ENCODE measurements at places on chromosomes 7 and 10.

DNA sequence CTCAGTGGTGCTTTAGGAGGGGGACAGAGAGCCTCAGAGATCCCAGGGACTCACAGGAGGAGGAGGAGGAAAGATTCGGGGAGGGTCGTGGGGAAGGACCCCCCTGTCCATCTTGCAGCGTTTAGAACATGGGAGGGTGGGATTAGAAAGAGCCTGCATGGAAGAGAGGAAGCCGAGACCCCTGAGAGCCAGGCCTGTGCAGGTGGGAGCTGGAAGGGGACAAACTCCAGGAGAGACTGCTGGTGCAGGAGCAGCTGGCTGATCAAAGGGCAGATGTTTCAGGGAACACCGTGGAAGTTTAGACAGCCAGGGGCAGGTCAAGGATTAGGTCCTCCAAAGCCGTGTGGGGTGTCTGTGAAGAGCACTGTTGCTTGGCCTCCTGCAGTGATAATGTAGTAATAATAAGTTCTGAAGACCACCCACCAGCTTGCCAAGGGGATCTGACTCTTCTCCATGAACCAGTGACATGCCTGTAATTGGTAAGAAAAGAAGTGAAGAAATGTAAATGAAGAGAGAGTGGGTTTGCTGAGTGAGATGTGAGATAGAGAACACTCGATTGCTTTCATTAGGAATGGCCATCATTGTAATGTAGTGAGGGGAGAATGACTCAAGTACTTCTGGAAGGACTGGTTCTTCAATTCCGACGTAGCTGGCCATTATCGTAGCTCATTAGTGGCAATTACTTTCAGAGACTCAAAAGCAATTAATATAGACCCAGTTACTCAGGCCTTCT is 425.6 kb downstream of the PAXIP1 start:
- DNase-seq: no peak

DNA sequence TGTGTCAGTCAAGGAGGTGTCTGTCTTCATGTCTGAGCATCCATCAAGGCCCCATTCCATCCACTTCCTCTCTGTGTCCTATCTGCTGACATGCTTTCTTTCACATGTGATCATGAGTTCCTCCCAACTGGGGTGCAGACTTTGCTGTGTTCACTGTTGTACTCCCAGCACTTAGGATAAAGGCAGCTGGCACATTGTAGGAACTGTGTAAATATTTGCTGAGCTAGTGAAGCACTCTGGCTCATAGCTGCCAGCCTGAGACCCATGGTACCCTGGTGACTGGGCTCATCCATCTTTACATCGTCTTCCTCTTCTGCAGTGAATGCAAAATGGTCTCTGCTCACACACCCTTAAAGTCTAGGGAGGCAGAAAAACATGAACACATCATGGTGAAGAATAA is 242.2 kb upstream of the IGFBP3 start:
- DNase-seq: no peak

GRCh38 chr10:131896403-131896802 is 4.4 kb upstream of the PPP2R2D start:
- no peak for DNase-seq

- DNase-seq: no peak
Observed at GRCh38 chr10:75202321-75203045, 8.1 kb upstream of the VDAC2 start.

DNA sequence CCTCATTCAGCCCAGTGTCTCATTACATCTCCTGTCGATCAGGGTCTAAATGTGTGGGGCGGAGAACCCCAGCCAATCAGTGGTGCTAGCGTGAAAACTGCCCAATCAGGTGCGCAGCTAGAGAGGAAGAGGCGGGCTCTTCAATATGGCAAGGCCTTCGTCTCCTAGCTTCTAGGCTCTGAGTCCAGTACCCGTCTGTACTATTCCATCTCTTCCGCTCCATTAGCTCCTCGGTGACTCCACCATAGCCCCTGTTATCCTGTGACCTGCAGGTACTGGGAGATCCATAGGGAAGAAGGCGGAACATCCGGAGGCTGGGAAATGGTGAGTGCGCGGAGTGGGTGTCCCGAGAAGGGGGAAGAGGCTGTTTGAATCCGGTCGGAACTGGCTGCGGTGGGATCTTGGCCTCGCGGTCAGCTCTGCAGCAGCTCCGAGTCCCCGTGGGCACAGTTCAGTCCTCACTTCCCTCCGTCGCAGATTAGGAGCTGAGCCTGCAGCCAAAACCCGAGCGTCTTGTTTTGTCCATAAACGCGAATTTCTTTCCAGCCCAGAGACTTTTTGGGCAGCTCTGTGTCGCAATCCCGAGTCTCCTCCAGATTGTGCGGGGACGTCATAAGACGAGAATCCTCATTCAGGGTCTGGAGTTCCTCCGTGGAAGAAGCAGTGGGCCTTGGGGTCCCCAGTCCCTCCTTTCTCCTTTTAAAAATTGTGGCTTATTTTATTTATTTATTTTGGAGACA is at the start of gene ZNF727:
TSS of gene ZNF727 (plus strand) at position 134 of the 740 bp plus-strand sequence. CDS start at position 322, 188 bp downstream.
- no peak for DNase-seq

GRCh38 chr7:155884225-155885166 is 72.2 kb upstream of the SHH start:
- no peak for DNase-seq

- DNase-seq: no peak
Observed at GRCh38 chr7:128874140-128875031, 11.7 kb downstream of the ATP6V1F start.

GRCh38 chr10:91410638-91411371 is 661 bp downstream of the HECTD2 start:
- DNase-seq: no peak

DNA sequence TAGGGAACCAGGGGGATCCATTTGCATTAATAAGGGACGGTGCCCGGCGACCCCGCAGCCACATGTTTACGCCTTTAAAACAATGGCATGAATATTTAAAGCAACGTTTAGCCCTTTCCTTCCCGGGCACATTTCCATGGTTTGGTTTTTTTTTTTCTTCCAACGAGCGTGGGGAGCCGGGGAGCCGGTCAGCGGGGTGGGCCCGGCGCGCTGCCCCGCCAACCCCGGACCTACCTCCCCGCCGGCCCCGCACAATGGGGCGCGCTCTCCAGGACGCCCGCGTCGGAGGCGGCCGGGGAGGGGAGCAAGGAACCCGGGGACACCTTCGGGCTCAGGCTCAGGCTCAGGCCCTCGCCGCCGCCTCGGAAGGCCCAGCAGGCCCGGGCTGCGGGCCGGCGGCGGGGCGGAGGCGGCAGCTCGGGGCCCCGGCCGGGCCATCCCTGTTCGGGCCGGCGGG is 1.0 kb downstream of the SEPHS1 start:
- DNase-seq: no peak

GRCh38 chr7:65980478-65981250 is 1.3 kb downstream of the GUSB start:
- peak; percentile 47 for DNase-seq

DNA sequence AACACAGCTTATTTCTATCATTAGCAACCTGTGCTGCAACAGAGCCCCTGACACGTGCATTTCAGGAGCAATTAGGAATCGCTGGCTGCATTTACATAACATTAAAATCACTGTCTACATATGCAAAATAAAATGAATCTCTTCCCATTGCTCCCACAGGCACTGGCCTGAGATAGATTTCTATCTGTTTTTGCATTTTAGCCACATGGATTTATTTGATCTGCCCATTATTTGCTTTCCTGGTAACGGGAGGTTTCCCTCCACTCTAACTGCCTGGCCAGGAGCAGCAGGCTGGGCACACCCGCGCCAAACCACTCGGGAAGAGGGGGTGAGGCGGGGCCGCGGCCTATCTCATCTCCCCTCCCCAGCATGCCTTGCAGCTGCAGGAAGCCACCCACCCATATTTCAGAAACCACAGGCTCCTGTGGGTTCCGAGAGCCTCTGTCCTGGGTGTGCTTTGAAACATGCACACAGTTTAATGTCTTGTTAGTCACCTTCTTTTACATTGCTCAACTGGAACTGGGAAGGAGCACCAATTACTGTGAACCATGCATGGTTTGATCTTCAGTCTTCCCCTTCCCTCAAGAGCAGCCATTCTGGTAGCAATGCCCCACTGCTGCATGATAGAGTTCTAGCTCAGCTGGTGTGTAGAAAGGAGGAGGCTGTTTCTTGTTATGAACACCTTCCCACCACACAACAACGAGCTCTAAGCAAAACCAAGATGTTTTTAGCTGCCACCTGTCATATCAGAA is 37.7 kb upstream of the IKZF1 start:
- DNase-seq: peak; percentile 69

DNA sequence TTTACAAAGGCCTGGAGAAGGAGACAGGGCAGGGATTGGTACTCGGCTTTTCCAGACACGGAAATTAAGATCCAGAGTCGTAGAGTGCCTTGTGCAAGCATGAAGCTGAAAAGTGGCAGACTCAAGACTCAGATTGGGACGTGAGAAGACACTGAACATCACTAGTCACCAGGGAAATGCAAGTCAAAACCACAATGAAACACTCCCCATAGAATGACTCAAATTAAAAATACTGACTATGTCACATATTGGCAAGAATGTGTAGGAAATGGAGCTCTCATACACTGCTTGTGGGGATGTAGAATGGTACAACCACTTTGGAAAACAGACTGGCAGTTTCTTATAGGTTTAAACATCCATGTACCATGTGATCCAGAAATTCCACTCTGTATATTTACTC is 472.0 kb downstream of the RPS24 start:
- DNase-seq: no peak

DNA sequence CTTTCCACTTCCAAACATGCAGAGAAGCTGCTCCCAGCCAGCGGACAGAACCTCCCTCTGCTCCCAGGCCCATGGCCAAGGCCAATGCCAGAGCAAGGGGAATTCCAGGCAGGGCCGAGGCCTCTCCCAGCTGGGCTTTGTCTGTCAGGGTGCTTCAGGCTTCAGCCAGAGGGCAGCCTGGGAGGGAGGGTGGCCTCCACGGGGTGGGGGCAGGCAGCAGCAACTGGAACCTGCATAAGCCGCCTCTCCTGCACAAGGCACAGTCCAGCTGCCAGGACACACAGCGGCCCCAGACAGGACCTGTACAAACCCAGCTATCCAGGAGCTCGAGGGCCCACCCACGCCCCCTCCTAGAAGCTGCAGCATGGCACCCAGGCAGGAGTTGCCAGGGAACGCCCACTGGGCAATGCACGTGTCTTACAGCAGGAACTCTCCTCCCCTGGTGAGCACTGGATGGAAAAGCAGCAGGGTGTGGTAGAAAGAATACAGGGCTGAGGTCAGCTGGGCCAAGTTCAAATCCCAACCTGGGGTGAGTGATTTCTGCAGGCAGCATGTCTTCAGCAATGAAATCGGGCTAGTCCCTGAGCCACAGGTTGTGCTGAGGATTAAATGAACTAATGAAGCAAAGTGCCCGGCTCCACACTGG is 7.6 kb downstream of the FAM53B start:
- peak; percentile 29 for DNase-seq

GRCh38 chr10:127945341-127945758 is 38.4 kb downstream of the PTPRE start:
- no peak for DNase-seq

GRCh38 chr10:102420181-102420713 is 389 bp upstream of the FBXL15 start:
- DNase-seq: no peak

GRCh38 chr10:19043431-19043830 is 5.2 kb upstream of the MALRD1 start:
- no peak for DNase-seq

DNA sequence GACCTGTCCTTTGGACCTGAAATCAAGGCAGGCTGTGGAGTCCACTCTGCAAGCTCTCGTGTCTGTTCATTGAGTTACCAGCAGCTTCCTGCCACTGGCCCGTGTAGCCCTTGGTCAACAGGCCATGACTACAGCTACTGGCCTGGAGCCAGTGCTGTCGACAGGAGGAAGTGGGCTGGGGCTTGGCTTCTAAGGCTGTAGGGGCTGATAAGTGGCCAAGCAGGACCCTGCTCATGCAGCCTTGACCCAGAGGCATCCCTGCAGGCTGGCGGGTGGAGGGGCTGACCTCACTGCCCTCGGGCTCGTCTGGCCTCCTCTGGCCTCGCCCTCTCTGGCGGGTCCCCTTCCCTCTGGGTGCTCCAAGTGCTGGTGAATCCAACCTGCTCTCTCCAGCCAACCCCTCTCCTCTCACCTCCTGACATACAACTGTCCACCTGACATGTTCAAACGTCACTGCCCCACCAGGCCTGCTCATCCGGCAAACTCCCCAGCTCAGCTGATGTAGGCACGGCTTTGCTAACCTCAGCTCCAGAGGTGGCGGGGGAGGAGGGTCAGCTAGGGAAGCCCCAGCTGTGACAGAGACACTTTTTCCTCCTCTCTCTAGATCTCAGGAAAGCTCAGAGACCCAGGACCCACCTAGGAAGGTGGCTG is 188.6 kb upstream of the LYZL2 start:
- DNase-seq: no peak

GRCh38 chr10:24982319-24983112 is 30.1 kb upstream of the PRTFDC1 start:
- DNase-seq: no peak

GRCh38 chr10:72379062-72379461 is 24.3 kb upstream of the DNAJB12 start:
- DNase-seq: no peak

DNA sequence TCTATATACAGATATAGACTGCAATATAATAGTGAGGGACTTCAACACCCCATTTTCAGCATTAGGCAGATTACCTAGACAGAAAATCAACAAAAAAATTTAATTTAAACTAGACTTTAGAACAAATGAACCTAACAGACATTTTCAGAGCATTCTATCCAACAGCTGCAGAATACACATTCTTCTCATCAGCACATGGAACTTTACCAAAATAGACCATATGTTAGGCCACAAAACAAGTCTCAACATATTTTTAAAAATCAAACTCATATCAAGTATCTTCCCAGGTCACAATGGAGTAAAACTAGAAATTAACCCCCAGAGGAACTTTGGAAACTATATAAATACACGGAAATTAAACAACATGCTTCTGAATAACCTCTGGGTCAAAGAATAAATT is 169.6 kb downstream of the MTERF1 start:
- DNase-seq: no peak

- no peak for DNase-seq
Observed at GRCh38 chr7:79320741-79321473, 132.6 kb downstream of the MAGI2 start.

DNA sequence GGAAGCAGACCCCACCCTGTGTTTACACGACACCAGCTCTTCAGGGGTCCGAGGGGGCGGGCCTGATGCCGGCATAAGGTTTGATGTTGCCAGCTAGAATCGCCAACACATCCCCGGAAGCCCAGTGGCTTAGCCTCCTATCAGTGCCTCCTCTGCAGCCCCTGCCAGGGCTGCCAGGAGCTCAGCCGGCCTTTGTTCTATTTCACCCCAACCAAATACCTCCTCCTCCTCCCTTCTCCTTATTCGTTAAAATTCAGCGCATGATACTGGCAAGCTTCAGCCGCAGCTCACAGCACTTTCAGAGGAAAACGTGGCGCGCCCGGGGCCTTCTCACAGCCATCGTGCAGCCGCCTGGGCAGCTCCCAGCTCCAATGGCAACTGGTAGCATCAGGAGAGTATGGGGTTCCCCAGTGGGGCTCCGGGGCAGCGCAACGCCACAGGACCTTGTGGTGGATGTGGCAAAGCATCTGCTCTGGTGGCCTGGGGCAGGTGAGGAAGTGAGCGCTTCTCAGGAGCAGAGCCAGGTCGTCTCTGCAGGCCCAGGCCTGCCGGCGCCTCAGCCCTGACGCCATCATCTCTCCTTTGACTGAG is 176.4 kb upstream of the RHEB start:
- DNase-seq: no peak

Measured in activated CD4-positive, CD25-positive, alpha-beta regulatory T cell treated with anti-CD3 and anti-CD28 coated beads, Interleukin-2, amount 50 U/mL, for 72 hours (primary cell).